ENCODE measurements at places on chromosomes 4 and X.

- H3K27me3 ChIP-seq: no peaks in the 10 kb centered on the region
- H3K4me1 ChIP-seq: peaks cover under 1% of the 10 kb centered on the region
- H3K36me3 ChIP-seq: no peaks in the 10 kb centered on the region
- no peak overlapping the region for H3K4me3 ChIP-seq
- DNase-seq: peak; percentile 16
Observed at GRCh38 chr4:94635177-94635576, 122.6 kb upstream of the BMPR1B start.

DNA sequence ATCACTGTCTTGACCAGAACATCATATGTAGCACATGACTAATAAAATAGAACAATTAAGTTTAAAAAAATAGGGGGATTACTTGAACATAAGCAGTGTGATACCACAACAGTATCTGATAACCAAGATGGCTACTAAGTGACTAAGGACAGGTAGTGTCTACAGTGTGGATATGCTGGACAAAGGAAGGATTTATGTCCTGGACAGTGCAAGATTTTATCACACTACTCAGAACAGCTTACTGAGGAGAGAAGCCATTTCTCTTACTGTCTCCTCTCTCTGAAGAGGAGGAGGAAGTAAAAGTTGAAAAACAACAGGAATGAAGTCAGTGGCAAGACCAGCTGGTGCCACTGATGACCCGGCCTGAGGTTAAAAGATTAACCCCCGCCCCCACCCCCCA, 4.0 kb upstream of the SLC10A7 start:
- no peak for DNase-seq
- H3K4me1 ChIP-seq: peaks cover 4% of the 10 kb centered on the region
- no peaks in the 10 kb centered on the region for H3K36me3 ChIP-seq
- no peak overlapping the region for H3K27ac ChIP-seq

DNA sequence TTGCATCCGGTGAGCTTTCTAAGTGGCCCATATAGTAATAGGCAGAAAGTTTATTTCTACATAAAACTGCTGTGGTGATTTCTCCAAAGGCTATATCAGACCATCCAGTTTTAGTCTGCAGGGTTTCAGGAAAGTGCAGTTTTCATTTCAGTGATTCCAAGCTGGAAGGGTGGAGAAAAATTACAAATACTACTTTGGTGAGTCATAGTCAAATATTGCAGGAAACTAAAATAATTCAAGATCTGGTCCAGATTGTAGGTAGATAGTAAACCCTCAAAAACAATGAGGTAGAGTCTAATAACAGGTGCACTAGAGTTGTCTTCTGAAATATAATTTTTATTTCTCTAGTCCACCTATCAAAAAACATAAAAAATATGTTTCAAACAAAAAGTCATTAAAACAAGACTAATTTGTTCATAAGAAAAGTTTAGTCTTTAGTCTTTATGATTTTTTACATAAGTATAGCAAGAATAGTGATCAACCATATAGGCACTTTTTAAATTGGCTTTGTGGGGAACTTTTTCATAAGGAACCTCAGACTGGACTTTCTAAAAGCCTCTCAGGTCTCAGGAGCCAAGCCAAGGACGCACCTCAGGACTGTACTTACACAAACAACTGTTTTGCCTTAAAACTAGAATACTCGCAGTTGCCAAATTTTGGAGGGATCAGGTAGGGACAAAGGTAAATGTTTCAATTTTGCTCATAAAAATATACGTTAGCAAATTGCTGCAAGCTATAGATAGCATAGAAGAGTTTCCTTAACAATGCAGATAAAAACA, 101.8 kb upstream of the TLR3 start:
- H3K4me1 ChIP-seq: peaks cover 12% of the 10 kb centered on the region
- DNase-seq: peak; percentile 46
- H3K27me3 ChIP-seq: no peaks in the 10 kb centered on the region

DNA sequence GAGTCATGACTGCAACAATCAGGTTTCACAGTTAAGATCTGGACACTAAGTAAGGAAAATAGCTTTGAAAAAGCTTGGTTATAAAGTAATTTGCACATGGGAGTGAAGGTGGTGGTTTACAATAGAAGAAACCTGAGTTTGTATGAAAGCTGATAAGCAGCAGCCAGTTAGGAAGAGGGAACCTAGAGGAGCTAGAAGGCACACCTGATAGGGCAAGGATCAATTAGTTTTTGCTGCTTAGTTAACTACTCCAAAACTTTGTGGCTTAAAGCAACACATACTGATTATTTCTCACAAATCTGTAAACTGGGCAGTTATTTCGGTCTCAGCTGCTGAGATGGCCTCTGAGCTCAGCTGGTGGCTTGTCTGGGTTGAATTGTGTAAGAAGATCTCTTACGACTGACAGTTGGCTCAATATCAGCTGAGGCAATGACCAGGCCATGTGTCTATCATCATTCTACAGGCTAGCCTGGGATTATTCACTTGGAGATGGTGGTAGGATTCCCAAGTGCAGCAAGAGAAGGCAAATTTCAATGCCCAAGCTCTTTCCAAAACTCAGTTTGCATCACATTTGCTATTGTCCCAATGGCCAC, 255.0 kb upstream of the PITX2 start:
- H3K4me1 ChIP-seq: no peaks in the 10 kb centered on the region
- H3K36me3 ChIP-seq: no peaks in the 10 kb centered on the region
- H3K27me3 ChIP-seq: no peaks in the 10 kb centered on the region

DNA sequence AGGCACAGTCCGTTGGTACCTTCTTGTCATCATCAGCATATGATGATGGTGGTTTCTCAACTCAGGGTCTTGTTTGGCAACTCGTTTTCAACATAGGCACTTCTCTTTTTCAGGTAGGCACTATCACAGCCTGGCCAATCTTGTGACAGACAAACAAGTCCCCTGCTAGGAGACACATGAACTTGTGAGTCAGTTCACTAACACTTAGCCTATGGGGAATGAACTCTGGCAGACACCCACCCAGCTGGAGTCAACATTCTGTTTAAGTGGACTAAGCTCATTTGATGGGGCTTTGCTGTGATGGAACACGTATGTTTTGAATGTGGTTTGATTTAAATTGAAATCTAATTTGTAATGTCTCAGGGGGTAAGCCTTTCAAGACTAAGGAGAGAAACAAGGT, 100.7 kb upstream of the MAMLD1 start:
- no peak overlapping the region for H3K27ac ChIP-seq
- no peak for DNase-seq
- no peak overlapping the region for H3K4me3 ChIP-seq
- H3K4me1 ChIP-seq: no peaks in the 10 kb centered on the region
- no peaks in the 10 kb centered on the region for H3K27me3 ChIP-seq

- H3K4me3 ChIP-seq: no peak overlapping the region
- H3K27ac ChIP-seq: no peak overlapping the region
- DNase-seq: no peak
- H3K36me3 ChIP-seq: no peaks in the 10 kb centered on the region
- no peaks in the 10 kb centered on the region for H3K27me3 ChIP-seq
Observed at GRCh38 chrX:24899391-24899790, 116.4 kb downstream of the ARX start.

GRCh38 chr4:89994176-89994873, 99.7 kb downstream of the MMRN1 start:
- no peak overlapping the region for H3K27ac ChIP-seq
- H3K27me3 ChIP-seq: peaks cover 90% of the 10 kb centered on the region
- DNase-seq: no peak
- no peak overlapping the region for H3K4me3 ChIP-seq
- H3K4me1 ChIP-seq: no peaks in the 10 kb centered on the region

GRCh38 chrX:153474718-153475117, 4.3 kb upstream of the HAUS7 start:
- peak; percentile 36 for DNase-seq
- H3K4me1 ChIP-seq: no peaks in the 10 kb centered on the region
- H3K27me3 ChIP-seq: no peaks in the 10 kb centered on the region
- no peak overlapping the region for H3K4me3 ChIP-seq
- no peaks in the 10 kb centered on the region for H3K36me3 ChIP-seq

DNA sequence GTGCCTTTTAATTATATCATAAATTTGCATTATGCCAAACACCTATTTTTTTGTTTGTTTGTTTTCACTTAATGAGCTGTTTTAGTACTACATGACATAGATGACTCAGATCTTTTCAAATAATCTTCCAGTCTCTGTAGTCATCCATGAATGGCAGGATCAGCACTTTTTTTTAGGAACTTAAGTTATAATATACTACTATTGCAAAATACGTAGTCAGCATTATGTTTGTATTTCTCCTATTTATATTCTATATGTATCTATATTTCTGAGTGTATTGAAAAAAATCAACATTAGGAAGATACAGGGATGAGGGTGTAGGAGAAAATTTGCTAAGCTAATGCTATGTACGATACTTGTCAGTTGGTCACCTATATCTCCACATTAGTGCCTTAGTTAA, 773.1 kb upstream of the AGA start:
- H3K4me3 ChIP-seq: no peak overlapping the region
- H3K27me3 ChIP-seq: no peaks in the 10 kb centered on the region
- no peaks in the 10 kb centered on the region for H3K36me3 ChIP-seq
- DNase-seq: no peak
- no peak overlapping the region for H3K27ac ChIP-seq

- 0 out of 2 replicates have a peak, but pooled peaks cover 3% of the 10 kb centered on the region for H3K4me1 ChIP-seq
- H3K27ac ChIP-seq: no peak within 1 kb of the TSS
- no peak for DNase-seq
- peaks cover 33% of the 10 kb centered on the region for H3K27me3 ChIP-seq
Observed at GRCh38 chr4:140568507-140569306, at the start of gene UCP1. Gene UCP1, minus strand, starts transcription at chr4:140568961. Its CDS starts 232 bp downstream, at chr4:140568729.

DNA sequence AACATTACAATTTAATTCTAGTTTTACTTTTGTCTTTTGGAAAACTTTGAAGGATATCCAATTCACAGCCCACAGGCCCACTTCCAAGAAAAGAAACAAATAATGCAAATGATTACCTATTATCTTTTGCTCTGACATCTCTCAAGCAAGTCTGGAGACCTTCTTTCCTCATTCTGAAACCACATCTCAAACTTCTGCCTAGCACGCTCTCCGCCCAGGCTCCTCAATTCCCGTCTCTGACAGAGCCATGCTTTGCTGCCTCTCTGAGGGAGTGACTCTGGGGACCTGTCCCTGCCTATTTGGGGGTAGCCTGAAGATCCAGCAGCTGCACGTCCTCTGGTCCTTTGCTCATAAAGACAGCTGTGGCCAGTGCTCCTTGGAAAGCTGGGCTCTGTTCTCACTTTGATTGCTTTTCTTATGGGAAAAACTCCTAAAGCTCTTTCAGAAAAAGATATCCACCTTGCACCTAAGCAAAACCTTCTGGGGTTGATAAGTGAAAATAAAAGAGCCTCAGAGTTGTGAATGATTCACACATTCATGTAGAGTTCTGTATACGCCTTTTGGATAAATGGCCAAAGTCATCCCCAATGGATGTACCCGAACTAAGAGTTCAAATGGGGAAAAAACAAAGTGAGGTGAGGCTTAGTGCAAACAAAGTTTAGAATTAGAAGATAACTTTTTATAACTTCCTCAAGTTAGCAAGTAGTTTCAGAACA, 72.4 kb upstream of the TNIP3 start:
- DNase-seq: no peak
- H3K27ac ChIP-seq: no peak overlapping the region
- H3K4me3 ChIP-seq: no peak overlapping the region
- H3K27me3 ChIP-seq: peaks cover 7% of the 10 kb centered on the region

DNA sequence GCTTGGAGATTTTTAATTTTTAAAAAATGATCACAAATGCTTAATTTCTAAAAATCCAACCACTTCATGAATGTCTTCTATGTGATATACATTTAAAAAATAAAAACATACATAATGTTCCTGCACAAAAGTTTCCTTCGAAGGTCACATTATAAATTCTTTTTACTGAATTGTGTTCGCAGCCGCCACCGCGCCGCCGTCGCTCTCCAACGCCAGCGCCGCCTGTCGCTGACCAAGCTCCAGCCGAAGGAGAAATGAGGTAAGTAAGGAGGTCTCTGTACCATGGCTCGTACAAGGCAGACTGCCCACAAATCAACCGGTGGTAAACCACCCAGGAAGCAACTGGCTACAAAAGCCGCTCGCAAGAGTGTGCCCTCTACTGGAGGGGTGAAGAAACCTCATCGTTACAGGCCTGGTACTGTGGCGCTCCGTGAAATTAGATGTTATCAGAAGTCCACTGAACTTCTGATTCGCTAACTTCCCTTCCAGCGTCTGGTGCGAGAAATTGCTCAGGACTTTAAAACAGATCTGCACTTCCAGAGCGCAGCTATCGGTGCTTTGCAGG, 48.8 kb upstream of the NEUROG2 start:
- no peaks in the 10 kb centered on the region for H3K27me3 ChIP-seq
- no peak for DNase-seq
- H3K36me3 ChIP-seq: no peaks in the 10 kb centered on the region
- H3K4me1 ChIP-seq: peaks cover 6% of the 10 kb centered on the region
- H3K4me3 ChIP-seq: no peak overlapping the region

DNA sequence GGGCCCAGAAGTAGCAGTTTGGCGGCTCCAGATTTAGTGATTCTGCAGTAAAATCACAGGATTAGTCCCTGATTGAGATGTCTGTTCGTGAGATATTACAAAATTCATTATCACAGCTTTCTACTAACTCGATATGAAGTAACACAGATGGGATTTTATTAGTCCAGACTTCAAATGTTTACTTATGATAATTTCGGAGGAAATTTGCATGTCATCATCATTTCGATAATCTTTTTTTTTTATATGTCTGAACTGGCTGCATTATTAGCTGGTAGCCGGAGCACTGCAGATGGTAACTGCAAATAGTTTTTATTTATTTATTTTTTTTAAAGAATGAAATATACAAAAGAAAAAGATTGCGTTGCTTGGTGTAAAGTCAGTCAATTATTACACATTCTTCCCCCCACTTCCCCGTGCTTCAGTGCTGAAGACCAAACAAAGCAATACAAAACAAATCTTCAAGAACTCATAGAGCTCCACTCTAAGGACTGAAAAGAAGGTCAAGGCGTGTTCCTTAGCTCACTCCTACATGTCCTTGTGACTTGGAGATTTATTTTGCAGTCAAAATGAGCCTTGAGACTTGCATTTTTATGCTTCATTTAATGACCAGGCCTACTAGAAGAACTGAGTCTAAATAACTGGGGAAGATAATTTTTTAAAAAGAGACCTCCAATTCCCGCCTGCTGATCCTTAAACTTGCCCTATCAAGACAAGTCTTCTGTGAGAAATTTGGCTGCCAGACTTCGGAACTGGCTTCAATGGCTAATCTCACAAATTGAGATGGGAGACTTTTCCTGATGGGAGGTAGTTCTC, 11.7 kb upstream of the PITX2 start:
- no peak overlapping the region for H3K4me3 ChIP-seq
- DNase-seq: no peak
- H3K36me3 ChIP-seq: no peaks in the 10 kb centered on the region
- H3K4me1 ChIP-seq: peaks cover 6% of the 10 kb centered on the region

DNA sequence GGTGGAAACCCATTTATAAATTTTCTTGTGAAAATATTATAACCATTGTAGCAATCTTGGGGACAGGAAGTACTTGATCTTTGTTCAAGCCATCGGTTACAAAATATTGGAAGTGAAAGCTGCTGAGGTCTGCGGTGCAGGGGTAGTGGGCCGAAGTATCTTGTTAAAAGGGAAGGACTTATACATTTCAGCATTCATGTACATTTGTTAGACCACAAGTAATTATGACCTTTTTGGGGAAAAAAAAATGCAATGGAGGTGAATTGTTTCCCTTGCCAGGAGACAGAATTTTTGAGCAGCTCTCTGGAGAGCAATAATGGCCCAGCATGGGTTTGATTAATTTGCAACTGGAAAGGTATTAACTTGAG, 121.3 kb downstream of the EGF start:
- no peak overlapping the region for H3K4me3 ChIP-seq
- H3K27me3 ChIP-seq: no peaks in the 10 kb centered on the region
- H3K36me3 ChIP-seq: no peaks in the 10 kb centered on the region
- no peak for DNase-seq
- no peak overlapping the region for H3K27ac ChIP-seq
- no peaks in the 10 kb centered on the region for H3K4me1 ChIP-seq

- no peaks in the 10 kb centered on the region for H3K27me3 ChIP-seq
- no peak overlapping the region for H3K27ac ChIP-seq
- no peaks in the 10 kb centered on the region for H3K4me1 ChIP-seq
- H3K36me3 ChIP-seq: no peaks in the 10 kb centered on the region
Observed at GRCh38 chrX:151901826-151902225, 10.9 kb upstream of the MAGEA4 start.

Measured in PC-3 (cell line).